ENCODE measurements at places on chromosomes 7 and 10.

DNA sequence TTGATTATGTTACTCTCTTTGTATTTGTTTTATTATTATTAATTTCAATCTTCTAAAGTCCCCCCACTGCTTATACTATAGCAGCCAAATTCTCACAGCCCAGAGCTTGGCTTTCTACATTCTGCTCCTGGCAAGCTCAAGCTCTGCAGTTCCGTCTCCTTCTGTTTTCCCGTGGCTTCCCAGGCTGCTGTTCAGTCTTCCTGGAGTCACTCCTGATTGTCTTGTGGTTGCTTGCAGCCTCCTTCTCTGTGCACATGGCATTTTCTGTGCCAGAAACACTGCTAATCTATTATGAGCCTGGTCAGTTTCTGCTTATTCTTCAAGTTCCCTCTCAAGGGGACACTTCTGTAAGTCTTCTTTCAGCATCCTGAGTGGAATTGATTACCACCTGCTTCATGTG is 533.7 kb upstream of the IGFBP3 start:
- DNase-seq = no peak

GRCh38 chr7:131052285-131052904 is 275.3 kb upstream of the MKLN1 start:
- no peak for DNase-seq

- DNase-seq = no peak
Measured at GRCh38 chr10:121096617-121097431, 245.7 kb downstream of the WDR11 start.

DNA sequence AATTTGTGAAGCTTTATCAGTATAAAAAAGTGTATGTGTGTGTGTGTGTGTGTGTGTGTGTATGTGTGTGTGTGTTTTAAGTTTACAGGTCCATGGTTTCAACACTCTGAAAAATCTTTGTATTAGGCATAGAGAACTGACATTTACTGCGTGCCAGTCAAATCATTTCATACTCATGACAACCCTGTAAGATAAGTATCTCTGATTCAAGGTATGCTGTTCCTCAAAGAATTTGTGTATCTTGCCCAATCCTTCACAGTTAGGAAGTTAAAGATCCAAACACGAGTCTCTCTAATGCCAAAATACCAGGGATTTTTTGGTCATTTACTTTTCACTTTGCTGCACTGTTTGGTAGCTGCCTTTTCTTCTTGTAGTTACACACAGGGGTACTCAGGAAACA is 1121.3 kb upstream of the AUTS2 start:
- no peak for DNase-seq

DNA sequence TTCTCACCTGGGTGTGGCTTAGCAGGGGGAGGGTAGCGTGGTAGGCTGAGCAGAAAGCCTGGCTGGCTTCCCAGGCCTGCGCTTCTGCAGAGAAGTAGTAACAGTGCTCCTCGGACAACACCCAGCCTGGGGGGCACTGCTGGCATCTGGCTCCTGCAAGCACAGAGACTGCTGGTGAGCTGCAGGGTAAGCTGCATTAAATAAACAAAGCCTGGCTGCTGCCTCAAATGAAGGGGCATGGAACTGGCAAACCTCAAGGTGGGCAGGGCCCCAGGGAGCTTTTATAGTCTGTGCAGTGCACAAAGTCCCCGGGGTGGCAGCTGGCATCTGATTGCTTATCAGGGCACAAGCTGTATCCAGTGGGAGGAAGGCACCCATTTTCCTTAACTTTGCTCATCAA is 3.9 kb downstream of the KLRG2 start:
- no peak for DNase-seq

- DNase-seq = no peak
Measured at GRCh38 chr7:158279539-158280447, 307.8 kb downstream of the PTPRN2 start.

DNA sequence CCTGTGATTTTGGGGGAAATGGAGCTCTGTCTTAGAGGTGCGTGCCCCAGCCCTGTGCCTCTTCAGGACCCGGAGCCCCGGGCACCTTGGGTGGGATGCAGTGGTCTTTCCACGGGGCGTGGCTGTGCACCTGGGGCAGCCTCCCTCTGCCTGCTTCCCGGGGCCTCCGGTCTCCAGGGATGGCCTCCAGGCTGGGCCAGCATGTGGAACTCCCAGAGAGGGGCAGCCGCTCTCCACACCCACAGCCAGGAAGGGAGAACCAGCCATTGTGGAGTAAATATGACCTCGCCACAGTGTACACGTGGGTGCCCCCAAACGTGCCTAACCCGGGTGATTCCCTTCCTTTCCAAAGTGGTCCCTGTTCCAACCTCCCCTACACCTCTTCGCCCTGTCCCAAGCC is 52.6 kb downstream of the JAKMIP3 start:
- DNase-seq = no peak

GRCh38 chr7:130875901-130876300 is 141.9 kb upstream of the KLF14 start:
- no peak for DNase-seq

GRCh38 chr7:150405584-150406311 is 26.6 kb downstream of the ZNF775 start:
- peak; percentile 9 for DNase-seq

GRCh38 chr10:33635967-33636515 is 301.6 kb upstream of the NRP1 start:
- DNase-seq = no peak

GRCh38 chr7:139727151-139727705 is 50.6 kb downstream of the HIPK2 start:
- DNase-seq = peak; percentile 19

- no peak for DNase-seq
Measured at GRCh38 chr7:148854983-148855382, 29.1 kb downstream of the EZH2 start.

GRCh38 chr7:105693576-105693975 is 112.3 kb upstream of the EFCAB10 start:
- DNase-seq = no peak

DNA sequence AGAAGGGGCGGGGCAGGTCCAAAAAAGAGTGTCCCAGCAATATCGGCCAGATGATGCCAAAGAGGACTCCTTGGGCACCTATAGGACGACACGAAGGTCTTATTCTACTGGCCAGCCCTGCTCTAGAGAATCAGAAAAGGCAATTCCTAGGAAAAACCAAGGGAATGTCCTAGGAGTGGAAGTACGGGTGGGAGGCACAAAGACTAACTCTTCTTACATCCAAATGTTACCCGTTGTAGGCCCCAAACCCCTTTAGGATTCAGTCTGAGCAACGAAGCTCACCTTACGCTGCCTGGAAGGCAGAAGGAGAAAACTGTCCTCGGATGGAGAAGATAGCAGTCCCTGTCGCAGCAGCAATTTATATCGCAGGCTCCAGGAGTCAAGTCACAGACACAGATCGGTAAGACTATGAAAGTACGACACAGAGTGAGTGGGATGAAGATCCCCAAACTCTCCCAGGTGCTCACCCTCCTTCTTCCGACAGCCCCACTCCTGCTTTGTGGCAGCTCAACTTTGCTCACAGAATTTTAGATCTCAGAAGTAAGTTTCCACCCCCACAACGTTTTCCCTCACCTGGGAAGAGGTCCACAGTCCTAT is 558 bp downstream of the TCTN3 start:
- no peak for DNase-seq

DNA sequence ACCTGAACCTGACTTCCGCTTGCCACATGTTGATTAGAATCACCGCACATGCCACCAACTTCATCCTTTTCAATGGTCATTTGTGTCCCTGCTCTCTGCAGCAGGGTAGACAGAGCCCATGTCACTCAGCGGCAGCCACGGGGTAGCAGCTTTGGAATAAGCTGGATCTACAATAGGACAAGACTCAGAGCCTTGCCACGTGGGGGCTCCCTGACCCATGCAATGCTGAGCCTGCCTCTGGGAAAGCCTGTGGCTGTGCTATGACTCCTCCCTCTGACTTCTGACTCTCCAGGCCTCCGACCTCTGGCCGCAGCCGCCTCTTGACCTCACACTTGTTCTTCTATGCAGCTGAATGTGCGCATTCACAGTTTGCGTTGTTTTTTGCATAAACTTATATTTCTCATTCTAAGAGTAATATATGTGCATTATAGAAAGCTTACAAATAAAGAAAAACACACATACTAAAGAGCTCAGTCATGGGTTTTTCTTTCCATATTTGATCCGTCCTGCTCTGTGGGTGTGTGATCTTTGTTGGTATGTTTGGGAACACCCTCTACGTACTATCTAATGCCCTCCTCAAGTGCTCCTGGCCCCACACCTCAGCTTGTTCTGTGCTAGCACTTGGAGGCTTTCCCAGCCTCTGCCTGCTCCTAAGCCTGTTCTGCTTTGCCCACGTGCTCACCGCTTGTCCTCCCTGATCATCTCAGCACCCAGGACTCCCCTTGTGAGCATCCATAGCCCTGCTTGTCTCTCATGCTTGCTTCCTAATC is 198.0 kb upstream of the MKI67 start:
- DNase-seq = no peak

DNA sequence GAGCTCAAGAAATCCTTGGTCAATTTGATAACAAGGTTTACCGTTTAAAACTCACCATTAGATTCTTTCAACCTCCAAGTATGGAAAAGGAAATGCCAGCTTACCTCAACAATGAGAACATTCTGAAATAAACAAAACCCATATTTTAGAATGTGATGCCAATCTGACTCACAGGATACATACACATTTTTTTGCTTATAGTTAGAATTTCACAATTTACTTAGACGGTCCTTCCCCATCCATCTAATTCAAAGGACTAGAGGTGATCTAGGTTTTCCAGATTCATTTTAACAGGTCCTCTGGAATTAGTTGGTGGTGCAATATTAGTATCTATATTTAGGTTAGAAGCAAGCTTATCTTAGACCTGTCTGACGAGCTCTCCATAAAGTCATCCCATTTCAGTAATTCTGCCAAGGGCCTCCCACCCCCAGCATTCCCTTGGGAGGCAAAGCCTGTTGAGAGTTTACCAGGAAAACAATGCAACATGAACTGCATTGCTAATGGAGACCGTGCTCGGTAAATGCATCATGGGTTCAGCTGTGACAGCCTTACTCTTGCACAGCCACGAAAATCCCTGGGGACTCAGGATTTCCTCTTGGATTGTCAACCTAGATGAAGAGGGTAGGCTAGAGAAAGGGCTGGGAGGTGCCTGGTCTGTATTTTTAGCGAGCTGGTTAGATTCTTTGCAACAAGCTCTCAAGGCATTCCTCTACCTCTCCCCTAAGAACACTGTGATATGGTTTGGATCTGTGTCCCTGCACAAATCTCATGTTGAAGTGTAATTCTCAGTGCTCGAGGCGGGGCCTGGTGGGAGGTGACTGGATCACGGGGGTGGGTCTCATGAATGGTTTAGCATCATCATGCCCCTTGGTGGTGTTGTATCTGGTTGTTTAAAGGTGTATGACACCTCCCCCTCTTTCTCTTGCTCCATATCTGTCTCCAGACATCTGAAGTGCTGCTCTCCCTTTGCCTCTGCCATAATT is 93.8 kb downstream of the PRTFDC1 start:
- DNase-seq = no peak

GRCh38 chr10:4151466-4151865 is 366.5 kb upstream of the KLF6 start:
- DNase-seq = no peak

- DNase-seq = no peak
Measured at GRCh38 chr7:105664816-105665525, 83.7 kb upstream of the EFCAB10 start.

DNA sequence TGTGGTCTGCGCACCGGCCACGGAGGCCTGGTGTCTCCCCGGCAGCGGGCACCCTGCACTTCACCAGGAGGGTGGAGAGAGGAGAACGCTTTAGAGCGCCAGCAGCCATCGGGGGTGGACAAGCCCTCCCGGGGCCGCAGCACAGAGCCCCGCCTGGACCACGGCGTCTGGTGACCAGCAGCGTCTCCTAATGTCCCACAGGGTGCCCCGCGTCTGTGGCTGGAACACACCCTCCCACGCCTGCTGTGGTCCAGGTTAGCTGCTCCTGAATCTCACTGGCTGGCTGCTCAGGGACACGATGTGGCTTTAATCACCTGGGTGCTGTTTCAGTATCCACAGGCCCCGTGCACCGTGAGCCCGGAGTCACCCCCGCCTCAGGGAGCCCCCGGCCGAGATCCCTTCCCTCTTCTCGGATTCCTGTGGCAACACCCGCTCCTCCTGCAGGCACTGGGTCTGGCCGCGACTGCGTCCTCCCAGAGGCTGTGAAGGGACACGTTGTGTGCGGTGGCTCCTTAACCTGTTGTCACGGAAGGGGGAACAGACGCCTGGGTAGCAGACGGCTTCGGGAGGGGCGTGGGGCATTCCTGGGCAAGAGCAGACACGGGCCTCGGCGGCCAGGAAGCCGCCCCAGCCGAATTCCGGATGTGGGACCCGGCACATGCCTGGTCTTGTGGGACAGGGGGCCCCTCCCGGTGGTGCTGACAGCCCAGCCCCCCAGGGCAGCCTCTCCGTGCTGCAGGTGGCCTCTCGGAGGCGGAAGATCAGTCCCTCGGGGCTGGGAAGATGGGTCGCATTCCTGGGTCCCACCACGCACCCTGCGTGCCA is 78.9 kb downstream of the FOXL3 start:
- no peak for DNase-seq

DNA sequence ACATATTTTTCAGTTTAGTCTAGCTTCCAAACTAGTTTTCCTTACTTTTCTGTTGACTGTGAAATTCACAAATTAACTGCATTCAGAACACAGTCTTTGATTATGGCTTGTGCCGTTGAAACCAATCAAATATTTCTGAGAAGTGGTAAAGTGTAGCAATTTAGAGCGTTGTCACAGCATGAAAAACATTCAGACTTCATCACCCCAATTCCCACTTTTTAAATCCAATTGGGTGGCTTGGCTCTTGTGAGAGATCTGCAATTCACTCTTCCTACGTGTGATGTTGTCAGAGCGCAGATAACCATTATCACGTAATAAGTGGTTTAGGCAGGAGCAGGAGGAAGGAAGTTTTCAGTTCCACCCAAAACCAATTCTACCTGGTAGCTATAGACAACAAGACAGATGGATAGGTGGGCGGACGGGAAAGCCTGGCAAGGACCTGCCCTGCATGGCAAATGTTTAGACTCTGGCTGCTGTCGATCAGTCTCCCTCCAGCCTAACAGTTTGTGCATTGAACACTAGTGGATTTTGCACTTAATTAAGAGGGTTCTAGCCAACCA is 8.9 kb downstream of the COBL start:
- DNase-seq = no peak

- DNase-seq = no peak
Measured at GRCh38 chr10:62850646-62851045, 34.5 kb upstream of the EGR2 start.

DNA sequence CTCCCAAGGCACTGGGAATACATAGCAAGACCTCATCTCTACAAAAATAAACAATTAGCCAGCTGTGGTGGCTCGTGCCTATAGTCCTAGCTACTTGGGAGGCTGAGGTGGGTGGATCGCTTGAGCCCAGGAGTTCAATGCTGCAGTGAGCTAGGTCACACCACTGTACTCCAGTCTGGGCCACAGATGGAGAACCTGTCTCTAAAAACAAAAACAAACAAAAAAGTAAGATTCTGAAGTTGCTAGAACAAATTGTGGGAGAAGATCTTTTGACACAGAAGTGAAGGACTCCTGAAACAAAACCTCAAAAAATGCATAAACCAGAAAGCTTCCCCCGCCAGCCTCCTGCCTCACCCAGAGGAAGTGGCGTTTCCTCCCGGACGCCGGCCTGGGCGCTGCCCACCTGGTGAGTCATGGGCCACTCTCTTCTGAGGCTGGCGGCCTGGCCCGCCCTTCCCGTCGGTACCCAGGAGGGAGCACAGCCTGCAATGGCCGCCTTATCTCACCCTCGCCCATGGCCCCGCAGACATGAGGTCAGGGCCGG is 25.4 kb upstream of the ELN start:
- DNase-seq = peak; percentile 79
